ENCODE measurements at places on chromosomes 1 and 21.

GRCh38 chr1:3162322-3162882 lies 93.4 kb downstream of the PRDM16 start:
- DNase-seq = no peak

DNA sequence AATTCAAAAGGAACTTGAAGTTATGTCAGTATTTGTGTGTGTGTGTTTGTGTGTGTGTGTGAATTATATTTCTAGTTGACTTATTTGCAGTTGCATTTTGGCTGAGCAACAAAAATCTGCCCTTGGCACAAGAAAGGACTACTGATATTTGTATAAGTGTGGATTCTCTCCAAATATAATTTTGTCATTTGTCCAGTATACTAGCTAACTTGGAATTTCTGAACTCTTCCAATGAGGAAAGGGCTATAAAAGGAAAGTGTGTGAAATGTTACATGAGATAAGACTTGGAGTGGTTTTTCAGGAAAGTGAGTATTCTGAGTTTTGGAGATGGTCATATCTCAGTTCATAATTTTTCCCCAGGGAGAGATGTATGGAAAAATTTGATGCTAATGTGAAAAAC lies 1384.1 kb upstream of the B3GALT2 start:
- no peak for DNase-seq

DNA sequence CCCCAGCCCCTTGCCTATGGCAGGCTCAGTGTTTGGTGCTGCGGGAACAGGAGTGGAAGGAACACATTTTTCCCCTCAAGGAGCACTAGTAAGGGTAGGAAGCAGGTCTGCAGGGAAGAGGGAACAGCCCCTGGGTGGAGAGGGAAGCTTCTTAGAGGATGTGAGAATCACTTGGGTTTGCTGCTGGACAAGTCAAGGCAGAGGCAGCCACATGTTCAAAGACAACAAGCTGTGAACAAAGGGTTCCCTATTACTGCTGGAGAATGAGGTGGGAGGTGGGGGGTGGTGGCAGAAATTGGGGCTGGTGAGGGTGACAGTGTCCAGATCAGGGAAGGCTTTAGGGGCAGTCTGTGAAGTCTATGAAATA lies 24.8 kb upstream of the CITED4 start:
- no peak for DNase-seq

- DNase-seq = no peak
These were observed 48.6 kb upstream of the ZNHIT6 start for GRCh38 chr1:85756864-85757263.

GRCh38 chr1:168476588-168477385 lies 67.0 kb downstream of the XCL2 start:
- no peak for DNase-seq

- DNase-seq = no peak
These were observed 400.7 kb upstream of the DAB1 start for GRCh38 chr1:57824535-57824934.

GRCh38 chr1:220994671-220995070 lies 115.4 kb downstream of the HLX start:
- no peak for DNase-seq

DNA sequence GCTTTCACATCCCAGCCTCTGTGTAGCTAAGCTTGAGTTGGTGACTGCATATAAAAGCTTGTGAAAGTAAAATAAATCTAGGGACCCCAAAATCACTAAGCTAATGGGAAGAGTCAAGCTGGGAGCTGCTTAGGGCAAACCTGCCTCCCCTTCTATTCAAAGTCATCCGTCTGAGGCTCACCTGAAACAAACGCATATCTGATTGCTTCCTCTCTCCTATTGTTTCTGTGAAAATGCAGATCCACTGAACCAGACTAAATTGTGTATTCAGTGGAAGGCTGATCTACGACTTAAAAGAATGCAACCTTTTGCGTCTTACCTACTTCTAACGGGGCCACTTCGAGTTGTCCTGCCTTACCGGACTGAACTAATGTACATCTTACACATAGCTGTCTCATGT lies 70.3 kb downstream of the LTN1 start:
- no peak for DNase-seq

DNA sequence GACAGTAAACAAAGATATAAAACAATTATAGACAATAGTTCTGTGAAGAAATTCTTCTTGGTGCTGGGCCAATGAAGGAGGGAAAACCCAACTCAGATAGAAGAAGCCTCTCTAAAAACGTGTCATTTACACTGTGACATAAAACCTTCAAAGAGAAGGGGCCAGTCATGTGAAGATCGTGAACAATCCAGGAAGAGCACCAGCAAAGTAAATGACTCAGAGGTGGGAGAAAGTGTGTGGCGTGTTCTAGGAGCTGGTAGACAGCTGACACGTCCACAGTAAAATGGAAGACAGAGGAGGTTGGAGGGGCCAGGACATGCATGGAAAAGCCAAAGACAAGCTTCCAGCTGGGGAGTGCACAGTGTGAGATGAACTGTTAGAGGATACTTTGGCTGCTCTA lies 143.6 kb downstream of the VAV3 start:
- no peak for DNase-seq

DNA sequence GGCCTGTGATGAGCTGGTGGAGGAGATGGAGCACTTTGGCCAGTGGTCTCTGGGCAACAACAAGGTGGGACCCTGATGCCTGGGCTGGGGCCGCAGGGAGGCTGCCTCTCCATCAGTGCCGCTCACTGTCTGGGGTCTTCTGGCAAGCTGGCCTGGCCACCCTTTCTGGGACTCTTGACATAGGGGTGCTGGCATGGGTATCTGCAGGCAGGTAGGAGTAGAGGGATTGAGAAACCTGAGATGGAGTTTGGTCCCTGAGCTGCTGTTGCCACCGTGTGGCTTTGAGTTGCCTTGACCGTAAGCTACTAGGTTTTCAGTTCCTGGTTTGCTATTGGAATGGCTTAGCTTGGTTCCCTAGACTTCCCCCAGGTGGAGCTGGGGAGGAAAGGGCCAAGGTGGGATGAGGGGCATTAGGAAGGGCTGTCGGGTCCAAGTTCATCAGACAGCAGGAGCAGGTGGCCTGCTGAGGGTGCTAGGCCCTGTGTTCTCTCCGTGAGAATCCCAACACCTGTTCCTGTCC lies 13.2 kb upstream of the MFN2 start:
- peak; percentile 91 for DNase-seq

DNA sequence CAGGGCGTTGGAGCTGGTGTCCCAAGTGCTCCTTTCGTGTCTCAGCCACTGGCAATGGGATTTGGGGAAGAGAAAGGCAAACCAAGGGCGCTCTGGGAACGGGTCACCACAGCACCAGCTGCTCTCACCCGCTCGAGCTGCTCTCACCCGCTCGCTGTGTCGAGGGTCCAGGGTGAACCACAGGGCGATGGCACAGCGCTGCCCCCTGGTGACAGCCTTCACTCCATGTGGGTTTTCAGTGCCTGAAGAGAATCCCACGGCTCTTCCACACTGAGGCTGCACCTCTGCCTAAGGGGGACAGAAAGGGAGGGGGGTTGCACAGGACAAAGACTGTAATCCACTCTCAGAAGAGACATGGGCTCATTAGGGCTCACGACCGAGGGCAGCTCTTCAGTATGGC lies 7.1 kb upstream of the CLDN19 start:
- peak; percentile 72 for DNase-seq

DNA sequence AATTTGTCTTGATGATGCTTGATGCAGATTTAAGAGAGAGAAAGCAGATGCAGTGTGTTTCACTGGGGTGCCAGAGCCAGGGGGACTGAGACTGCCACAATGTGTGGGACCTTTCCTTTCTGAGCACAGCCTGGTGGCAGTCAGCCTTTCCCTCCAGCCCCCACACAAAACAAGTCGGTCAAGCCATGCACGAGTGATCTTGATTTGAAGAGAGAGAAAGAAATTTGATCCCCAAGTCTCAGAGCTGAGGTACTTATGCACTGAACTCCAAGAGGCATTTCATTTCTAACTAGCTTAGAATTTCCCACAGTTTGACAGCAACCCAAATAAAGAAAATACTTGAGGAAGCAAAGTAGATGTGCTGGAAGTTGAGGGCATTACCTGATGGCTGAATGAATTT lies 193.8 kb downstream of the ST6GALNAC3 start:
- no peak for DNase-seq

DNA sequence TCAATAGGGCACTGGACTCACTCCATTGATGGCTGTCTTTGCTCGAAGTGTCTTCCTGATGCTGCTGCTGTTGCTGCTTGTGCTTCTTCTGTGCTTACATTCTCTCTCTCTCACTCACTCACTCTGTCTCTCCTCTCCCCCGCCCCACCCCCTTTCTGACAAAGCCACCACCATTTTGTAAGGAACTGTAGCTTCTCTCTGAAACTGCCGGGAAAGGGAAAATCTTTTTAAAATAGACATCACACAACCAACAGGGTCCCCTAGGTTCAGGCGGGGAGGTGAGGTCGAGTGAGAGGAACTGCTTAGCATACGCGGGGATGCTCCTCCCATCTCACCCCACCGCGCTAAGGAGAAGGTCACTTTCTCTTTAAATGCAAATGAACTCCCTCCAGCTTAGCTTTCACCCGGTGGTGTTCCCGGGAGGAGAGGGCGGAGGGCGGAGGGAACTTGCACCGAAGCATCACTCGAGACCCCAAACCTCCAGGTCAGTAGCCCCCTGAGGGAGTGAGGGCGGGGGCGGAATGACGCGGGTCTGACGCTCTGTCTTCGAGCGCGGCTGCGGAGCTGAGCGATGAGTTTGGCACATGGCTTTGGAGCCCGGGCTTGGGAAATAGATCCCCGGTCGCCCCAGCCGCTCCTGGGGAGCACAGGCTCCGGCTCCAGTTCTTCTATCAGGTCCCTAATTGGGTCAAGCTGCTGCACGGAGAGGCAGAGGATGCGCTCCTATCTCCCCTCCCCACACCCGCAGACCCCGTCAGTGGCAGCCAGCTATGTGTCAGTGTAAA lies at the start of gene CCDC28B:
Gene CCDC28B, plus strand, starts transcription at position 370 of the 785 bp plus-strand sequence. CDS start 1,341 bp downstream, outside the sequence.
- DNase-seq = peak; percentile 72

- DNase-seq = peak; percentile 29
These were observed 104.0 kb upstream of the BMP8A start for GRCh38 chr1:39387452-39387851.

GRCh38 chr21:46223217-46223616 lies 5.4 kb downstream of the LSS start:
- DNase-seq = no peak

DNA sequence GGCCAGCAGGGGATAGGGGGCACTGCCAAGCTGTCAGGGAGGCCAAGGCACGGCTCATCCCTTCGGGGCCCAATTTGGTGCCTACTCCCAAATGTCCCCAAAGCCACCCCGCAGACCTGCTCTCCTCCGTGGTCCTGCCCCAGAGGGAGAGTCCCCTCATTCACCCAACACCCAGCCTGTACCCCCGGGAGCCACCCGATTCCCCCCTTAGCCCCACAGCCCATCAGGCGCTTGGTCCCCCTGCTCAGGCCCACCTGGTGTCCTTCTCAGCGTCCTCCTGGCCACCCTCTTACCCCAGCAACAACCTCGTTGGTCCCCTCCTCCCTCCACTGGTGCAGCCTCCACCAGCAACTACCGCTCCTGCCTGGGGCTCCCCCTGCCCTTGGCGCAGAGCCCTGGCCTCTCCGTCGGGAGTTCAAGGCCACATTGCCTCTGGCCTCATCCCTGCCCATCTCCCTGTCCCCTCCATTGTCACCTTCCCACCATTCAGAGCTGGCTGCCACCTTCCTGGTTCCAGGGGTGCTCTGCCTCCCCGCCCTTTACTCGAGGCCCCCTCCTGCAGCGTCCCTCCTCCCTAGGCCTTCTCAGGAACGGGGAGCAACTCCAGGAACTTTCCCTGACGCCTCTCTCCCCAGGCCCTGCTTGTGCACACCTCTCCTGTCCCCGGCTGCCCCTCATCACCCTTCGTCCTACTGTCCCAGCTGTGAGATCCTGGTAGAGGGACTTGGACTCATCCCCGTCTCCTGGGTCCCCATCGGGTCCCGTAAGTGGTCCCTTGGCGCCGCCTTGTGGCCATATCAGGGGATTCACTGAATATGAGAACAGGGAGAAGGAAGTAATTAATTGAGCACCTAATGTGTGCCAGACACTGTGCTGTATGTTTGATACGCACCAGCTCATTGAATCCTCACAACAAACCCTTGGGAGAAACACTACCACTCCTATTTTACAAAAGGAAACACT lies 73.9 kb downstream of the RAP1GAP start:
- peak; percentile 47 for DNase-seq

DNA sequence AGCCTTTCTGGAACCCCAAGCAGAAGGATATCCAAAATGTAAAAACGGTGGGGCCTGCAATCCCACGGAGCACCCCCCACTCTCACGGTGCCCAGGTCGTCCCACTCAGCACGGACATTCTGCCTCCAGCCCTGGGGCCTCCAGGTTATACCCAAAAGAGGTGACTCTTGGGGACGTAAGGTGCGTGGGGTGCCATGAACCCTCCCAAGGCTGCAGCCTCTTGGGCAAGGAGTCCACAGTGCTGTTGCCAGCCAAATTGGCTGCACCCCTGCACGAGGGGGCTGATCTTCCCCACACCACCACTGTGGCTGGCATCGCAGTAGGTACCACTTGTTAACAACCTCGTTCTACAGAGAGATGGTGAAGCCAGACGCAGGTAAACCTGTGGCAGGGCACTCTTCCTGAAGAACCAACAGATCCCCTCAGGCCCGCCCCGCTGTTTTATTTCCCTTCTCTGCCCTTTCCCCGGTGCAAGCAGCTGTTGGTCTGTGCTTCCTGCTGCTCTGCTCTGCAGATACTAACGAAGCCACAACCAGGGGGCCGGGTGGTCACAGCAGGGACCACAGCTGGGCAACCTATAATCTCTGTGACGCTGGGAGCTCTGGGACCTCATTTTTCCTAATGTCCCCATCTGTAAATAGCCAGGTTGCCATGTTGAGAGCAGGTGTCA lies 8.7 kb downstream of the TFF3 start:
- DNase-seq = no peak

DNA sequence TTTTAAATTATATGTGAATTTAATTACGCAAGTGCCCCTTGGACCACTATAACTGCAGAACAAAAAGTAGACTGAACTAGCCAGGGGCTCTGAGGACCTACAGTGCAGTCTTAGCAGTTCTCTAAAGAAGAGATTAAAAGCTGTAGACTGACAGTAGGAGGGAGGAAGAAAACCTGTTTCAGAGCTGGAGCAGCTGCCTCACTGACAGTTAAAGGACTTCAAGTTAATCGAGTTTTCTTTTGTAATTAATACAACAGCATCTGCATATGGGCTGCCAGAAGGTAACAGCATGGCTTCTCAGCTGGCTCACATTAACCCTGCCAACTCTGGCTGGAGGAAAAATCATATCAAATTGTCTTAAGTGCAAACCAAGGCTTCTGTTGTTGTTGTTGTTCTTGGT lies 19.9 kb downstream of the DSTYK start:
- DNase-seq = no peak

- no peak for DNase-seq
These were observed 1.9 kb downstream of the PLA2G2F start for GRCh38 chr1:20141001-20141400.

DNA sequence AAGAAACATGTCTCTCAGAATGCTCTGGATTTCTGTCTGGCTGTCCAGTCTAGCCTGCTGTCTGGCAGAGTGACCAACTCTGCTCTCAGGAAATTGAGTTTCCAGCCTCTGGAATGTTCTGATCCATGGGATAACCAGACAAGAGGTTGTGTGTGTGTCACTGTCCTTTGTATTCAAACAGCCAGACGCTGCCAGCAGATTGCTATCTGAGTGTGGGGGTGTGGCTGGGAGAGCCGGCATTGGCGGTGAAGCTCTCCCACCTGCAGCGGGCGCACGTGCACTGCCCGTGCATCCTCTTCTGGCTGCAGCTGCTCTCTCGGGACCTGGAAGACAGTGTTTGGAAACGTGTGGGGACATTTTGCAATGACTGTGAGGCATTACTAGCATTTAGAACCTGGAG lies 26.1 kb downstream of the PKP1 start:
- peak; percentile 86 for DNase-seq

All from small intestine (tissue), 16 donors.